ENCODE measurements at places on chromosomes 1 and 21.

DNA sequence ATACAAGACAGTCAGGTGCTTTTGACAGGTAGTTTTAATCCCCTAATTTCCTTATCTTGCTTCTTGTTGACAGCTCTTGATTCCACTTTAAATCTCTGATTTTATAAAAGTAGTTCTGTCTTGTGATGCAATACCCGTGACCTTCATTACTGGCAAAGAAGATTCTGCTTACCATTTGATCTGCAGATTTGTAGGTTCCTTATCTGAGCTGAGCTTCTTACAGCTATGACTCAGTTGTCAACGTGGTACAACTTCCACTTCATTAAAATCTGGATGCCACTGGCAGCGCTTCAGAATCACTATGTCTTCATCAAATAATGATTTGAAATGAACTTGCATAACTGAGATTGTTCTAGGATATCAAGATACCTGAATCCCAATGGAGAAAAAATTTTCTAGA lies 543.6 kb upstream of the B3GALT2 start:
- DNase-seq: no peak

DNA sequence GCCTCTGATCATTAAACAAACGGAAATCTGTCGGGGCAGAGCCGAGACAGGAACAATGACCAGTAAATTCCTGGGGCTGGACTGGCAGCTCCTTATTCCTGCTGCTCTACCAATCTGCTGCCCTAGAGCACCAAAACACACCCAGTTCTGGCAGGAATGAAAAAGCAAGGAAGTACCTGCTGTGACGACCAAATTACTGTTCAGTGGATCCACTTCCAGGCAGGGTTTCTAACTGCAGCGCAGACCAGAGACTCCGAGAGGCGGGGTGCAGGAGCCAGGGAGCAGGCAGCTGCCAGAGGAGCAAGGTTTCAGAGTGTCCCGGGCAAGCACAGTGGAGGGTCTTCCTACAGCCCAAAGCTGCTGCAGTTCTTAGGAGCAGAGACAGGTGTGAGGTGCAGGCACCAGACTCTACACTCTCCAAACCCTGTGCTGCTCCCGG lies 32.4 kb downstream of the KANK4 start:
- no peak for DNase-seq

GRCh38 chr1:215830226-215830810 lies 263.2 kb downstream of the KCTD3 start:
- no peak for DNase-seq

- DNase-seq: no peak
These were observed 3.8 kb downstream of the LCA5L start for GRCh38 chr21:39441502-39442475.

- no peak for DNase-seq
These were observed 16.4 kb upstream of the C1orf159 start for GRCh38 chr1:1132042-1132950.

- DNase-seq: peak; percentile 57
These were observed 110.4 kb downstream of the SYT2 start for GRCh38 chr1:202599669-202600431.
